Mucosa of gallbladder (tissue), 1 donor: ENCODE measurements at places on chromosomes 5 and 9. TPM values are rescaled to one million over a fixed set of nuclear protein-coding genes. Genes with fewer than 3 reads are reported as not detected.

Gene GLDC
- total RNA-seq = 6.4 TPM

Gene GPRIN1
- 1.1 TPM for total RNA-seq

Gene SDHA
- total RNA-seq = 140 TPM

DNA sequence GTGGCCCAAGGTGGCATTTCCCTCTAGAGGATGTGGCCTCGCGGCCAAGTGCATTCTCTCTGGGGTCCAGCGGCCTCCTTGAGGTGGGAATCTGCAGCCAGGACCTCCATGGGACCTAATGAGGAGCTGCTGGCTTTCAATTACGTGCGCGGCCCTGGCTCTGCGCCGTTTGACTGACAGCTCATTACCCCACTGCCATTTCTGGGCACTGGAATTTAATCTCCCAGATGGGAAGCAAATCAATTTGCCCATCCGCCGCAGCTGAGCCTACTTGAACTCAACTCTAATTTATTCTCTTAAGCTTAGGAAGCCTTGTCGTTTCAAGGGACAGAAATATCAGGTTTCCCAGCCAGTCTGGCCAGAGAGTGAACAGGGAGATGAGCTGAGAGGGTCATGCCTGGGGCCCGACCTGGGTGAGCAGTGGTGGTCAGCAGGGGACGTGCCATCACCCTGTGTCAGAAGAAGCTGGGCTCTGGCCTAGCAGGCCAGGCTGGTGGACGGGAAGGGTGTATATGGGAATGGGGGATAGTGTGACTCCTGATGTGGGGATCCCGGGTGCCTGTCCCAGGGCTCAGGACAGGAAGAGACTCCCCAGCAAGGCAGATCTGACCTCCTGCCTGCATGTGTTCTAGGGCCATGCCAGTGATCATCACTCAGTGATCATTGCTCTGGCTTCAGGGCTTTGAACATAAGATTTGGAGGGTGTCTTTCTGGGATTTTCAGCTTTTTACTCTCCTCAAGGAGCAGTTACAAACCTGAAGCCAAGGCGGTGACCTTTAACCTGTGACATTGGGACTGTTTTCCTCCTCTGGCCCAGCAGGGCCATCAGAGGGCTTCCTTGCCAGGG lies 69.7 kb downstream of the MACROH2A1 start:
- DNase-seq = no peak

Gene FOXD4L5
- not detected for total RNA-seq

Gene NEUROG1
- total RNA-seq = not detected

Gene MED10
- total RNA-seq = 27.7 TPM

Gene INSL6
- total RNA-seq = not detected

DNA sequence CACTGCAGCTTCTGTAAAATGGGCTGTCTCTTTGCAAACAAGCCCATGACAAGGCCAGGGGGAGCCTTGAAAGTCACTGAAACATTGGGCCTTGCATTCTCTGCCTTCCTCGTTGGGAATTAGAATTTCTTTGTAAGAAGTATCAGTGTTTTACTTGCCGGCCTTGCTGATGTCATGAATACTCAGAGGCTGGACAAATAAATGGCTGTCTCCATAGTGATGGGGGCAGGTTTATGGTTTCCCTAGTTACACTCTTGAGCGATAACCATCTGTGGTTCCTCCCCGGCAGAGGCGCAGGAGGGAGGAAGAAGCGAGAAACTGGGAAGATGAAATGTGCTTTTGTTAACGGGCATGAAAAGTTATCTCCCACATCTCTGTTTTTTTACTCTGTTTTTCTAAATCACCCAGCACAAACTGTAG lies 272.7 kb upstream of the PANK3 start:
- no peak for DNase-seq

Gene PCDHA4
- 8.0 TPM for total RNA-seq
